ENCODE measurements at places on chromosomes 12 and 14.
A peak's percentile ranks its signal among the peaks of the same experiment; 100 is the strongest.

GRCh38 chr14:94532447-94532846, 23.2 kb upstream of the SERPINA12 start:
- DNase-seq = peak; percentile 31

- DNase-seq = no peak
Observed at GRCh38 chr12:52617403-52617785, 965 bp downstream of the KRT73 start.

DNA sequence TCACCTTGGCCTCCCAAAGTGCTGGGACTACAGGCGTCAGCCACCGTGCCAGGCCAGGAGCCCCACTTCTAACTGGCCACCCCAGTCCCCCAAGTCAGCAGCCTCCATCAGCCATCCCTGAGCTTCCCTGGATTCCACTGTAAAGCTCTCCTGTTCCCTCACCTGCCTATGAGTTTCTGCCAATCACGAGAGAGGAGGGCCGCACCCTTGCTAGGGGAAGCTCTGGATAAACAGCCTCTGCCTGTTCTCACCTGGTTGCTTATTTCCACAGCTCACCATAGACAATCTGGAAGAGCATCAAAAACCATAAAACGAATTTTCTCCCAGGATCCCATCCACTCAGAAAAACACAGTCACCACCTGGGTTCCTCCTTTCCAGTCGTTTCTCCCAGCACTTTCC, 5.0 kb downstream of the CDCA4 start:
- DNase-seq = no peak

DNA sequence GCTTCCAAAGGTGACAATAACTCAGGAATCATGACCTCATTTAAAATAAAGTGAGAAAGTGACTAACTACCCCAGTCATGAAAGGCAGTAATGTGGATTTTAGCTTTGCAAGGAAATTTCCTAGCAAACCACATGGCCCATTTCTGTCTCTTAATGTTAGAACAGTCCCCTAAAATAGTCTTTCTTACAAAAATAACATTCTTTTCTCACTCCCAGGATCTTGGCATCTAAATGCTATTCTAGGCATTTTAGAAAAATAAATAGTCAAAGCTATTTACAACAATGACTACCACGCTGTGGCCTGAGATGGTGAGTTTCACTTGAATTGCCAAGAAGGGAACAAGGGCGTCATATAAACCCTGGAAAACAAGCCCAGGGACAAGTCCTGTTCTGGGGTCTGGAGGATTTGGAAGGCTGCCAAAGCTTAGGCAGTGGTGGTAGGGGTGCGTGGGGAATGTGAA, 101.2 kb upstream of the CCDC175 start:
- DNase-seq = peak; percentile 78

DNA sequence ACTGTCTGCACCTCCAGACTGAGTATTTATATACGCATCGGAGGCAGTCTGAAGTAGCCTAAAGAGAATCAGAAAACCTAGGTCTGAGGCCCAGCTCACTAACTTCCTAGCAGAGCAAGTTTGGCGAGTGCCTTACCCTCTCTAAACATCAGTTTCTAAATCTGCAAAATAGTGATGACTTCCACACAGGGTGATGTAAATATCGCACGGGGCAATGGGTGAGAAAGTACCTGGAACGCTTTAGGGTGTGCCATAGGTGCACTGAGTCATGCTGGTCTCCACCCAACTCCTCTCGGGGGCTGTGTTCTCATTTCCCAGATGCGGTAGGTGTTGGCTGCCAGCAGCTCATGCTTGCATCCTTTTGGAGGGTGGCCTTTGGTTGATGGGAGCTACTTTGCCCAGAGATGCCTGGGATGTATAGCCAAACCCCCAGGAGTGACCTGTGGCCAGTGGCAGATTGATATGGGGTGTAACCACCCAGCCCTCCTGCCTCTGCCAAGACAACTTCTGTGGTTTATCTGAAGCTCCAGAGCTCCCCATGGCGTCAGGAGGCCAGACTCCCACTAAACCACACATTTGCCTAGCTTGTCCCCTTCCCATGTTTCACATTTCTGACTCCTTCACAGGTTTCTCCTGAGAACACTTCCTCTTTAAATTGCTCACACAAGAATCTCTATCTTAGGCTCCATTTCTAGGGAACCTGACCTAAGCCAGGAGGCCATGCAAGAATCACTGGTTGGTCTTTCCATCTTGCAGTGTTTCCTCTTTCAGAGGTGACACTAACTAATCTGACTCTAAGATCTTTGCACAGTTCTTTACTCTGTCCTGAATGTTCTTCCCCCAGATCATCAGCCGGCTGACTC, 62.0 kb upstream of the TUNAR start:
- DNase-seq = no peak

DNA sequence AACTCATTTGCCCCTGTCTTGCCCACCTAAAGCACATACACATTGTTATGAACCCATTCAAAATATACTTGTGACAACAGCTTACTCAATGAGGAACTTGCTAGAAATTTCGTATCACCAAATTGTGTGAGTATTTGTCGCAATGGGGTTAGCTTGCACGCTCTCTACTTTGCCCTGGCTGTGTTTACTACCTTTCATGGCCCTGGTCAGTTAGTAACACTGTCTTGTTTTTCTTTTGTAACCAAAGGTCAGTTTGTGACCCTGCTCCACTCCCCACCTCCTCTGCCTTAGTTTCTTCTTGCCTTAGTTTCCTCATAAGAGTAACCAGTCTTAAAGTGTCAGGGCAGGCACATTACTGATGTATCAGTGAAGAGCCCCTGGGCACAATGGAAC, 205.8 kb upstream of the EEA1 start:
- DNase-seq = no peak

- no peak for DNase-seq
Observed at GRCh38 chr12:3227076-3227975, 150.1 kb downstream of the TSPAN9 start.

DNA sequence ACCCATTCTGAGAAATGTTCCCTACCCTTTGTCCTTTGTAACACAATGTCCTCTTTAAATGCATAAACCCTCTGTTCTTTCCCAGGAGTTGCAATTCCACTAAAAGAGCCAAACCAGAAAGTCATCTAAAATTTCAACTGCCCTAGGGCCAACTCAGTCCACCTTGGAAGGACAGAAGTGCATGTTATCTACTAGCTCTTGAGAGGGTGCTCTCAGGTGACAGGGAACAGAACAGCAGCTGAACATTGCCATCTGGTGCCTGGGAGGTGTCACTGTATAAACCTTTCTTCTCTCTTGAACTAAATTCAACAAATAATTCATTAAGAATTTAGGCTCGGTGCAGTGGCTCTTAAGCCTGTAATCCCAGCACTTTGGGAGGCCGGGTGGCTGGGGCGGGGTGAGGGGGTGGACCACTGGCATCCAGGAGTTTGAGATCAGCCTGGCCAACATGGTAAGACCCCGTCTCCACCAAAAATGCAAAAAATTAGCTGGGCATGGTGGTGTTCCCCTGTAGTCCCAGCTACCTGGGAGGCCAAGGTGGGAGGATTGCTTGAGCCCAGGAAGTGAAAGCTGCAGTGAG, 10.3 kb upstream of the FERMT2 start:
- peak; percentile 67 for DNase-seq

- no peak for DNase-seq
Observed at GRCh38 chr12:131885543-131886057, 8.8 kb upstream of the ULK1 start.
